ENCODE measurements at places on chromosomes 7 and 10. TPM values are rescaled to one million over a fixed set of nuclear protein-coding genes. Genes with fewer than 3 reads are reported as not detected.

CRYGN gene
- 0.74 TPM for total RNA-seq

HOXA7 gene
- 1.6 TPM for total RNA-seq

ZNF679 gene
- not detected for total RNA-seq

CLCN1 gene
- total RNA-seq: 0.14 TPM

ZNF727 gene
- total RNA-seq: 0.28 TPM

THAP5 gene
- total RNA-seq: 21.3 TPM

TMEM270 gene
- not detected for total RNA-seq

NRP1 gene
- 125 TPM for total RNA-seq

GNGT1 gene
- 0.37 TPM for total RNA-seq

CAMK2B gene
- total RNA-seq: 0.09 TPM

JMJD1C gene
- 29.3 TPM for total RNA-seq

GPC2 gene
- total RNA-seq: 1.1 TPM

Data from smooth muscle cell of bladder (primary cell).